Osteoblast (primary cell): ENCODE measurements at places on chromosomes 16 and 17. TPM values are rescaled to one million over a fixed set of nuclear protein-coding genes. Genes with fewer than 3 reads are reported as not detected.

GRCh38 chr16:85690469-85691064 lies 1.8 kb upstream of the GINS2 start:
- peaks cover 8% of the 10 kb centered on the region for H3K27me3 ChIP-seq
- H3K36me3 ChIP-seq: no peaks in the 10 kb centered on the region
- peaks cover 5% of the 10 kb centered on the region for H3K4me1 ChIP-seq
- peak; percentile 38 for DNase-seq

- H3K4me3 ChIP-seq: no peak overlapping the region
- H3K4me1 ChIP-seq: no peaks in the 10 kb centered on the region
- H3K36me3 ChIP-seq: no peaks in the 10 kb centered on the region
- H3K27me3 ChIP-seq: peaks cover 69% of the 10 kb centered on the region
Measured at GRCh38 chr17:74892013-74892841, 1.2 kb downstream of the FADS6 start.

GRCh38 chr17:75412455-75413317 lies 7.2 kb upstream of the GRB2 start:
- H3K4me1 ChIP-seq: peaks cover 3% of the 10 kb centered on the region
- H3K36me3 ChIP-seq: no peaks in the 10 kb centered on the region
- DNase-seq: peak; percentile 86

DNA sequence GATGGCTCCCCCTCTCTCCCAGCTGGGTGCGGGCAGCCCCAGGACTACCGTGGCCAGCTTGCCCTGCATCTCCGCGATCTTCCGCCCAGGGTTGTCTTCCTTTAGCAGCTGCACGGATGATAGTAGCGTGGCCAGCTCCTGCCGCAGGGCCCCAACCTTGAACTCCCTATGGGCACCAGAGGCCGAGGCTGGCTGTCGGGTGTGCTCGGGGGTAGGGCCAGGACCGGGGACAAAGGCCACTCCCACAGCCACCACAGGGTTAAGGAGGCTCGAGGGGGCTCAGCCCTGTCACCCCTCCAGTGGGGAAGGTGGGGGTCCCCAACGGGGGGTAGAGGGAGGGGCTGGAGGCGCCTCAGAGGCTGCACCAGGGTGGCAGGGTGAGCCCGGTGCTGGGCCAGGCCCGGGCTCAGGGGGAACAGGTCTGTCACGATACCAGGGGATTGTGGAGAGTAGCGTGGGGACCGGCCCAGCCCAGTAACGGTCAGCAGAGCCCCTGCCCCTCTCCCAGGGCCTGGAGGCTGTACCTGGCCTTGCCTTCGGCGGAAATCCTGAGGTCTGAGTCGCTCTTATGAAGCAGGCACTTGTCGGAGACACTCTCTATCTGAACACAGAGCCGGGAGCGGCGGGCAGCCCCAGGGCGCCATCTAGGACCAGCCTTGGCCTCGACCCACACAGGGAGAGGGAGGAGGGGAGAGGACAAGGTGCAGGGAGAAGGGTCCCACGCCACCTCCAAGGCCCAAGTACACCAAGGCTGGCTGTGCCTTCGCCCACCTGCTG lies 5.2 kb downstream of the PERCC1 start:
- H3K27ac ChIP-seq: no peak overlapping the region
- H3K4me3 ChIP-seq: no peak overlapping the region
- H3K27me3 ChIP-seq: no peaks in the 10 kb centered on the region
- no peaks in the 10 kb centered on the region for H3K36me3 ChIP-seq

Gene NFATC2IP
- 18.1 and 20.0 TPM in 2 replicates for total RNA-seq

DNA sequence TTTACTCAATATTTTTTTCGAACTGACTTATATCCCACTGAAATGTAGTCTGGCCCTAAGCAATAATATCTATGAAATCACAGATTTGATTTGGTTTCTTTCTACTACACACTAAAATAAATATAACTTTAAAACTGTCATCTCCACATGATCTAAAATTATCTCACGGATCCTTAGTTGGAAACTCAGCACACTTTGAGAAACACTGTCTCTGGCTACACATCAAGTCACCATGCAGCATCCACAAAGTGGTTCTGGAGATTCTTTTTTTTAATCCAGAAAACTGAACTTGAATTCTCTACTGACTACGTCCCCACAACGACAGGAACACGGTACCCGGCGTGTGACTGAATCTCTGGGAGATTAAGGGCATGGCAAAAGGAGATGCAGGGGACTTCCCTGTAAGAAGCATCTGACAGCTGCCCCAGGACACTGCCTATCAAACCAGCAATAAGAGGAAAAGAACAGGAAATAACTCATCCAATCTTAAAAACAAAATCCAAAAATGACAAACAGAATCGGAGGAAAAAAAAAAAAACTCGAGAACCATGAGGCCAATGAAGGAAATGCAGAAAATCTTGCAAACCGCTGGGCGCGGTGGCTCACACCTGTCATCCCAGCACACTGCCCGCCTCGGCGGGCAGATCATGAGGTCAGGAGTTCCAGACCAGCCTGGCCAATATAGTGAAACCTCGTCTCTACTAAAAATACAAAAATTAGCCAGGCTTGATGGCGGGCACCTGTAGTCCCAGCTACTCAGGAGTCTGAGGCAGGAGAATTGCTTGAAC lies 141.0 kb upstream of the RCVRN start:
- DNase-seq: no peak
- H3K27ac ChIP-seq: no peak overlapping the region
- H3K27me3 ChIP-seq: no peaks in the 10 kb centered on the region
- H3K4me3 ChIP-seq: no peak overlapping the region

- H3K27ac ChIP-seq: no peak overlapping the region
- H3K4me1 ChIP-seq: peaks cover 26% of the 10 kb centered on the region
- DNase-seq: no peak
- H3K36me3 ChIP-seq: peaks cover 6% of the 10 kb centered on the region
- no peak overlapping the region for H3K4me3 ChIP-seq
Measured at GRCh38 chr17:80861892-80862291, 129.7 kb upstream of the CHMP6 start.

GRCh38 chr17:67629971-67630320 lies 87.8 kb upstream of the NOL11 start:
- H3K27ac ChIP-seq: no peak overlapping the region
- H3K4me3 ChIP-seq: no peak overlapping the region
- peak; percentile 91 for DNase-seq
- peaks cover 3% of the 10 kb centered on the region for H3K4me1 ChIP-seq
- H3K36me3 ChIP-seq: no peaks in the 10 kb centered on the region

Gene TAT
- under 0.01 TPM in 1 of 2 replicates, not detected in the other for total RNA-seq

Gene KRTAP3-2
- not detected in 2 replicates for total RNA-seq

DNA sequence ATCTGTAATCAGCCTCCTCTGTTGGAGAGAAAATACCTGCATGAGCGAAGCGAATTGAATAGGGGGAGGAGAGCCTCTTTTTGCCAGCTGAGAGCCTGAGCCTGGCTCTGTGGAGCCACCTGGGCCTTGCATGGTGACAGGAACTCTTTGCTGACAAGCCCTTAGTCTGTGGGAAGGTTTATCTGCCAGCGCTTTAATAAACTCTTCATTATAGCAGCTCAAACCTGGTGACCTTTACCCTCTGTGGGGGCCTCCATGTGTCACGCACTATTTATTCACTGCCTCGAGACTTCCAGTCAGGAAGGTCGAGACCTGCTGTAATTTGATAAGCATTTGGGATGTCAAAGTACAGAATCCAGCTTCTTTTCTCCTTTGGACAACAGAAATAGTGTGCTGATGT lies 282.6 kb downstream of the CBLN1 start:
- no peaks in the 10 kb centered on the region for H3K27me3 ChIP-seq
- no peaks in the 10 kb centered on the region for H3K4me1 ChIP-seq
- H3K4me3 ChIP-seq: no peak overlapping the region
- no peak for DNase-seq
- no peak overlapping the region for H3K27ac ChIP-seq

Gene PPM1E
- total RNA-seq: under 0.01 TPM in 2 replicates

DNA sequence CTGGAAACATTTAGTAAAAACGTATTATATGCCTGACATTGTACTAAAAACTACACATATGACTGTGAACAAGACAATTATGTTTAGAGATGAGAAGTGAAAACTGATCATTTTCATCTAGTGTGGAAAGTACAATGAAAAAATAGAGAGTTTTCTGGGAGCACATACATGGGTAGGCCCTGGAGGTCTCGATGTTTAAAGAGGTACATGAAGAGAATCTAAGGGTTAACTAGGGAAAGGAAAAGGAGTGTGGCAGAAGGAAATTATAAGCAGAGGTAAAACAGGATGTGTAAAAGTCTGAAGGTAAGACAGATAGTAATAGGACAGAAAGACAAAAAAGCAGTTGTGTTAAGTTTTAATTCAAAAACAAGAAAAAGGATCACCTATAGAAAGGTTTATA lies 113.7 kb downstream of the USP32 start:
- no peak overlapping the region for H3K27ac ChIP-seq
- H3K4me3 ChIP-seq: no peak overlapping the region
- H3K4me1 ChIP-seq: peaks cover 4% of the 10 kb centered on the region
- H3K36me3 ChIP-seq: no peaks in the 10 kb centered on the region
- DNase-seq: no peak
